H54 (cell line): ENCODE measurements at places on chromosomes 6 and 20.

DNA sequence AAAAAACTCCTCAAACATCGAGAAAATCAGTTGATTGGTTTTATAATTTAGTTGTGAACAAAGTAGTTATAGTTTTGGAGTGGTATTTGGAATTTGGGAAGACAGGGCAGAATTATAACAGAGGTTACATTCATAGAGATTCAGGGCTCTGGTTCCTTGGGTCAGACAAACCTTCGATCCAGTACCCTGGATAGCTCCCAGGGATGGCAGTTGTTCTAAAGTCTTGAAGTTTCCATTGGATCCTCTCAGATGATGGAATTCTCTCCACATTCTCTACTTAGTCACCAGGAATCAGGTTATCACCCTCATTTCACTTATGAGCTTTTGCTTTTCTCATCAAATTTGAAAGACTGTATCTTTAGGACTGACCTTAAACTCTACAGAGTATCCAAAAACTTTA, 285.1 kb downstream of the CENPW start:
- no peak for DNase-seq

GRCh38 chr6:10418862-10419748, 4.2 kb upstream of the TFAP2A start:
- no peak for DNase-seq

GRCh38 chr6:1797801-1798200, 188.1 kb downstream of the FOXC1 start:
- no peak for DNase-seq

GRCh38 chr6:36223706-36224105, 27.2 kb downstream of the BRPF3 start:
- no peak for DNase-seq

- DNase-seq, result no peak
Observed at GRCh38 chr20:59723607-59724456, 119.5 kb downstream of the PHACTR3 start.

DNA sequence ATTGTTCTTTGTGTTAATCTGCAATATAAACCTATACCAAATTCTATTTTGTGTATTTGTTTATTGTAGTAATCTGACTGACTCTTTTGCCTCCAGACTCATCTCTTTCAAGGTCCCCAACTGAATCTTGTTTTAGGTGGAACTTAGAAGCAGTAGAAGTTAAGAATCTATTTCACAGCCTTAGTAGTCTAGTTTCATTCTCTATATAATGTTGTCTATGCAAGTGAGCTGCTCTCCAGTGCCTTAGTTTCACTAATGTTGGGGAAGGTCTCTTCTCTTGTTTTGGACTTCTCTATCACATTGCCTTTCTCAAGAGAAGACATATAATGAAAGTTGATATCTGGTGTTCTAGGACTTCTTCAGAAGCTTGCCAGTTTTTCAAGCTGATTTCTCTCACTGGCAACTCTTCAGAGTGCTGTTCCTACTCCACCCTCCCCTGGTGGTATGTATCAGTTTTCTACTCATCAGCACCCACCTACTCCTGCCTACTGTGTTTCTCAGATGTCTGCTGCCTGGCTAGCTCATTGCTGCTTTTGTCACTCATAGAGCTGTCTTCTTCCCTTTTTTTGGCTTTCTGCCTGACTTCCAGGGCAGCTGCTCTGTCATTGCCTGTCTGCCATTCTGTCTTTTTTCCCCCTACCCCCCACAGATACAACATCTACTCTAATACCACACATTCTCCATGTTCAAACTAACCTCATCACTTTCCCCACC, 82.1 kb downstream of the PTPRA start:
- DNase-seq, result no peak

DNA sequence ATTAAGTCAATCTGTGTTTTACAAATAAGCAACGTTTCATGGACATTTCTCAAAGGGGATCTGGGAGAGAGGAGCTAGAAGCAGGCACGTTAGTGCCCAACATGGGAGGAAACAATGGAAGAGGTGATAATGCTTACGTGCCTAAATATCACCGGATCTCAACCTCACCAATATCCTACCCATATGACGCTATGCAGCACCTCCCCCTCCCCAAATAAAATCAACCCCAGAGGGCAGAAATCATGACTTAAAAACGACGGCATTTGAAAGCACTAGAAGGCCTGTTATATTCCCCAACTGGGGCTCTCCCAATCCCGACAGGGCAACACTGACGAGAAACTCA, 425 bp downstream of the HBS1L start:
- no peak for DNase-seq

GRCh38 chr6:155212106-155212505, 51.7 kb upstream of the CLDN20 start:
- DNase-seq, result no peak

DNA sequence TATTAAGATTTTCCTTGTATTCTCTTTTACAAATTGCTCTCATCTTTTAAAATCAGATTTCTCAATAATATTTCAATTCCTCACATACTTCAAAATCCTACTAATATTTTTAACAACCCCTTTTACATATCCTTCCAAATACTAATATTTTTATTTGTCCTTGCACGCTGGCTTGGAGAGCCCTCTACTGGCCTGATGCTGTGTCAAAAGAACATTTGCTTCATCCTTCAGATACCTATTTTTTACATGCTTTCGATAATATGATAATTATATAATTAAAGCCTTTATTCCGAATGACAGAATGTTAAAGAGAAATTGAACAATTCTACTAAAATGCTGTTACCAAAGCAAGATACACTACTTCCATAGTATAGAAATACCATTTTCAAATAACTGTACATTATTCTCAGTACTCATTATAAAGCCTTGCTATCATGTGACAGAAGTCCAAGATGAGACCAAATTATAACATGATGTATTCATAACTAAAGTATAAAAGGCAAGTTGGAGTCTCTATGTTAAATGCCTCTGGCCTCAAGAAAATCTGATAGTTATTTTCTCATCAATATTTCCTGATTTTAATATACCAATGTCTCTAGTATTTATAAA, 39.0 kb upstream of the PLN start:
- no peak for DNase-seq

GRCh38 chr6:38482466-38482865, 157.3 kb downstream of the BTBD9 start:
- DNase-seq, result no peak

DNA sequence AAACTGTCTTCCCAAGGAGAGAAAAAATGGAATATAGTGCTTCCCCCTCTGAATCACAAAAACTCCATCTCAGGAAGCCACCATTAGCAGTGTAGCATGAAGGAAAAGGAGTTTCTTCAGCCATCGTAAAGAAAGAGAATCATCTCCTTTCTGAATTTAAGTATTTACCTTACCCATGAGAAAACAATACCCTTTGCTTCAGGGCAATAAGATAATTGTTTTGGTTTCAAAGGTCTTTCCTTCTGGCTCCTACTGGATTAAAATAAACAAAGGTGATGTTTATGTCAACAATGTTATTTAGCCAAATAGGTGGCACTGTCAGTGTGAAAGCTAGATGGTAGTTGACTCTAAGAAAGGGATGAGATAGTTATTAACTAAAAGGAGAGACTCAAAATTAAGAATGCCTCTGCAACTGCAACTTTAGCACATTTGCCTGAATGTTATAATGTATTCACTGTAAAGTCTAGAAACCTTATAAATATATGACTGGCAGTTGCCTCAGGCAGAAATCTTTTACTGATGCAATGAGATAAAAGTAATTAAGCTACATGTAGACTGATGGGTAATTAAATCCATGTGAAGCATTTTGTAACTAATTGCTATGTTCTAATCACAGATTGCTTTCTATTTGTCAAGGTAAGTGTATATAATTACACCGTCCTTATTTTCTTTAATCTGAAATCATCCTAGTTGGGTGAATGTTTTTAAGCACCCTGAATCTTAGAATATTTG, 399.0 kb downstream of the CDKAL1 start:
- DNase-seq, result no peak

DNA sequence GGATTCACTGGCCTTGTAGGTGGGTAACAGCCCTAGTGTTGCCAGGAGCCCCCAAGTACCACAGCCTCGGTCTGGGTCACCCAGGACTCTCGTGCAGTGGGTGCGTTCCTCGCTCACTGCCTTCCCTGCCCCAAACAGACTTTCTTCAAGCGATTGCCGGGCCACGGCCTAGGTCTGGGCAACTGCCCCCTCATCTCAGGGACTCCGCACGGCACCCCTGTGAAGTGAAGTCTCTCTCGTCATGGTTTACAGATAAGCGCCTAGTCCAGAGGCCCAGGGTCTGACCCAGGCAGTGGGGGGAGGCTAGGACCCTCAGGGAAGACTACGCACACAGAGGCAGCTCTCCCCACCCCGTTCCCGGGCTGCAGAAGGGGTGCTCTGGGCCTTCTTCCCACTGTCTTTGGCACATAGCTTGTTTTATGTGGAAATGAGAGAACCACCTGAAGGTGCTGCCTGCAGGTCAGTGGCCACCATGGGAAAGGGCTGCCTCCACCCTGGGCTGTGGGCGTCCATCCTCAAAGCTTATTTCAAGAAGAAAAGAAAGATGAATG, 220.8 kb downstream of the ERMARD start:
- no peak for DNase-seq

GRCh38 chr6:44622956-44623355, 235.4 kb downstream of the CDC5L start:
- no peak for DNase-seq

GRCh38 chr6:121435444-121436069, at the start of gene GJA1:
Gene GJA1 (plus strand): TSS chr6:121435646. CDS start chr6:121446848, 11,202 bp downstream.
- DNase-seq, result peak; percentile 27

- DNase-seq, result no peak
Observed at GRCh38 chr20:11296951-11297350, 620.7 kb upstream of the BTBD3 start.

- no peak for DNase-seq
Observed at GRCh38 chr6:136401749-136402148, 112.1 kb upstream of the BCLAF1 start.

DNA sequence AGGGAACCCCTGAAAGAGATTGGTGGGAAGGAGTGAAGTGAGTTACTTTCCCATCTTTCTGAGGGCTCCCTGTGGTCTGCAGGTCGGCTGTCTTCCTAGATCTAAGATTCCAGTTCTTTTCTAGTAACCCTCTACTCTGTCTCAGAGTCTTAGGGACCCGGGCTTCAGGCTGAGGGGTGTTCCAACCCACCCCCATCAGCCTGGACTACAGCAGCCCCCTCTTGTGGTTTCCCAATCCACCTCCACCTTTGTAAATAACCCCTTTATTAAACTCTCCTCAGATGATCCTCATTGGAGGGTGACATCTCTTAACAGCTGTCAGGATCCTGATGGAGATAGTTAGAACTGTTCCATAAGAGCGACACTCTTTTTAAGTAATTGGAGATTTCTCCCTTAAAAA, 300.4 kb downstream of the LRFN2 start:
- DNase-seq, result no peak

DNA sequence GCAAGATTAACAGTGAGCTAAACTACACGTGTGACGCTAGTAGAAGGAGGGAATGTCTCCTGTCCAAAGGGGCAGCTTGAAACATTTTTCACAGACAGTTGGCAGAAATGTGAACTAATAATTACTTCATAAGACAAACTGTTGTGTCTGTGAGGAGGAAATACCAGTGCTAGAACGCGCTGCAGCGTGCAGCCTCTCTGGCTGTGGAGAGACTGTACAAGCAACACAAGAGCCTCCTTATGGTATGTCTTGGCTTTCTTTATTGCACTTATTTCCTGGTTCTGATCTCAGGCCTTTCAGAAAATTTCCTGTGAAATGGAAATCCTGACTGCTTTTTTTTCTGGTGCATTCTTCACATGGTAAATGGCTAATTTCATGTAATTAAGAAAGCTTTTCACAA, 25.3 kb upstream of the TIAM2 start:
- no peak for DNase-seq

- DNase-seq, result no peak
Observed at GRCh38 chr20:48794360-48794759, 33.4 kb downstream of the PREX1 start.

GRCh38 chr6:75481394-75481793, 12.2 kb downstream of the FILIP1 start:
- DNase-seq, result no peak

- DNase-seq, result no peak
Observed at GRCh38 chr20:43450841-43451799, 6.6 kb upstream of the SRSF6 start.
